ENCODE measurements at places on chromosomes 13 and 19.

DNA sequence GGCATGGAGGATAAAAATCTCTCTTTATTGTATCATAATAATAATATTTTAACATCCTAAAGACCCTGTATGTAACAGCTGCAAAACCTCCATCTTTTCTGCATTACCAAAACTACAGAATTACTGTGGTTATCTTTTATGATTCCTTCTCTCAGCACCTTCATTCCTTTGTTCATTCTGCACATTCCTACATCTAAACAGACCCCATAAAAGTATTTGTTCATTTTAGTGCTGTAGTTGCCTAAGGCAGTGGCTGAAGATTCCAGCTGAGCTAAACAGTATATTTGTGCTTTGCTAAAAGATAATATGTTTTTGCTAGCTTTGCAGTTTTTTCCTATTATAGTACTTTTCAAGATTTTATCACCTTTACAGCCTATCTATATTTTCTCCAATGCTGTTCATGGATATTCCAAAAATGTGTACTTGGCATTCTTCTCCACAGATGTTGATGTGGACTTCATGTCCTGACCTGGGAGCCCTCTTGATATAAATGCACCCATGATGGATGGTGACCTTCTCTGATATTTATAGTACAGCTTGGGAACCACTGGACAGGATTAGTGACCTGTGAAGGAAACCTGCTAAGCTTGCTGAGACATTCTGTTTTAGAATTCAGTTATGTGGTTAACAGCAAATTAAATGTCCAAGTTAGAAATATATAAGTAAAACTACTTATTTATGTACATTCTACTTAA is 2832.9 kb upstream of the PCDH20 start:
- no peak for DNase-seq

DNA sequence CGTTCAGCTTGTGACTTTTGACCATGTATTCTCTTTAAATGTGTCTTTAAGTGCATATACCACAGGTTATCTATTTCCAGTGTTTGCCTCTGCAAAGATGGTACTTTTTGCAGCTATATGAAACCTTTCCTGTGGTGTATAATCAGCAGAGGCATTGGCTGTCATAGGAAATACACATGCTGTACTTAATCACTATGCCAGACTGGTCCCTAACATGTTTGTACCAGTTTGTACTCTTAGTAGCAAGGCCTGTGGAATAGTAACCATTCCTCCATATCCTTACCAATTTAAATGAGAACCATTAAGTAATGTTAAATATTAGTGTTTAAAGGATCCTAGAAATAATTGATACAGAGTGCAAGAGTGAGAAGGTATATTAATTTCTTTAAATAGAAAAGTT is 69.8 kb downstream of the CDK8 start:
- no peak for DNase-seq

DNA sequence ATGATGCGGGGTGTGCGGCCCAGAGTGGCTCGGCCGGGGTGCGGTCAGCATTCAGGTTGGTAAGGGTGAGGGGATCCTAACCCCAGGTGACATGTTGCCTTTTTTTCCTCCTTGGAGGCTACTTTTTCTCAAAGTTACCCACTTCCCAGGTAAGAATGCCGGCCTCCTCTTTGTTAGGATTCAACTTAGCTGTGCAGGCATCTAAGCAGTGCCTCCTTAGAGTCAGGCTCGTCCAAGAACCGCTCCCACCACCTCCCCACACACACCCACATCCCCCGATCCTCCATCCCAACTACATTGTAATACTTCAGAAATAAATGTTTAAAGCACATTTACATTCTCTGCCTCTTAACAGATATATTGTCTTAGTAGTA is 733 bp upstream of the ENOX1 start:
- no peak for DNase-seq

GRCh38 chr19:10395003-10395402 is 8.3 kb downstream of the CDC37 start:
- no peak for DNase-seq

GRCh38 chr19:45793178-45793564 is 526 bp upstream of the DMWD start:
- DNase-seq: no peak

All from tongue (tissue), 3 donors.